ENCODE measurements at places on chromosomes 1 and 21.

DNA sequence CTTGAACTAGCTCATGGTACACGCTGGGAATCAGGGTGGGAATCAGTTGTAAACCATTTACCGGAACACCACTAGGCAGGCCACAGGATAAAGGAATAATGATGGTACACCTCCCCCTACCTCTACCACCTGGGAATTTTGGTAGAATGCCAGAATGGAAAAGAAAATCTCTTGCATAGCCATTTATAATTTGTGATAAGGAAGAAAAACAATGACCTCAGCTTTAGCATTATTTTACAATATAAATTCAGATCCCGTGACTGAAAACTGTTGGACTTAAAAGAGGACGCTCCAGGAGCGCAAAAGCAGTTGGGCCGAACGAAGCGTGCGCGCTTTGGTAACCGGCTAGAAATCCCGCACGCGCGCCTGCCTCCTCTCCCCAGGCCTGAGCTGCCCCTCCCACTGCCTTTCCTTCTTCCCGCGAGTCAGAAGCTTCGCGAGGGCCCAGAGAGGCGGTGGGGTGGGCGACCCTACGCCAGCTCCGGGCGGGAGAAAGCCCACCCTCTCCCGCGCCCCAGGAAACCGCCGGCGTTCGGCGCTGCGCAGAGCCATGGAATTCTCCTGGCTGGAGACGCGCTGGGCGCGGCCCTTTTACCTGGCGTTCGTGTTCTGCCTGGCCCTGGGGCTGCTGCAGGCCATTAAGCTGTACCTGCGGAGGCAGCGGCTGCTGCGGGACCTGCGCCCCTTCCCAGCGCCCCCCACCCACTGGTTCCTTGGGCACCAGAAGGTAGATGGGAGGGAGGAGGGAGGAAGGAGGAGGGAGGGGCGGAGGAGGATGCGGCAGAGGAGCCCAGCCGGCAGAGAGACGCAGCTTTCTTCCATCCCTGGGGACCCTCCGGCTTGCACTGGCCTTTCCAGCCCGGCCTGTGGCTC, at the start of gene CYP4X1:
TSS of gene CYP4X1 (plus strand) at position 402 of the 873 bp plus-strand sequence. CDS start at position 551, 149 bp downstream.
- DNase-seq = no peak

DNA sequence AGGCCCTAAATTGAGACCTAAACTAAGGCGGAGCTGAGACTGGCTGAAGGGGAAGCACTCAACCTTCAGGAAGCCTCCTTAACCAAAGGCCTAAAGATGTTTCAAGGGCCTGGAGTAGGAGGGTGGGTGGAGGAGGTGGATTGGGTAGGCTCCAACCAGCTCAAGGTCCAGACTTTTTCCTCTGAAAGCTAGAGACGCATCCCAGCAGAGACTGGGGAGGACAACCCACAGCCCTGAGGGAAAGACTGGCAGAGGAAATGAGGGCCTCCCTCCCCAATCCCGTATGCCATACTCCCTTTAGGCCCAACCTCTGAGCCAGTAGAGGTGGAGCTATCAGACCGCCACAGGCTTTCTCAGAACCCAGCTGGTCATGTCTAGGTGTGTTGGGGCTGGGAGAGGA, 1.1 kb downstream of the ECM1 start:
- DNase-seq = no peak

- DNase-seq = no peak
Measured at GRCh38 chr1:30275926-30276764, 447.2 kb downstream of the MATN1 start.

- DNase-seq = no peak
Measured at GRCh38 chr1:203656796-203657747, 30.4 kb downstream of the ATP2B4 start.

DNA sequence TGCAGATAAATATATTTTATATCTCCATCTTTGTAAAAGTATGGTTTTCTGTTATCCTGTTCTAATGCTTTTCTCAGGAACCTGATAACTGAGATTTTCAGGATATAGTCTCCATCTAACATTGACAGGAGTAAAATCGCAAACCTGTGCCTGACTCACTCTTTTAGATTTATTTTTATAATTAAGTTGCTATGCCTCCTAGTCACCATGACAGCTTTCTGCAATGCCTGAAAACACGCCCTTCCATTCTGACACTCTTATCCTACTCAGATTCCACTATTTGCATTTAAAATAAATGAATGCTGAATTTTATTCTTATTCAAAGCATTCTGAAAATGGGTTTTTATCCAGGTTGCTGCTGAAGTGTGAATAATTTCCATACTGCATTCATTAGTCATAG, 62.8 kb downstream of the RGS21 start:
- no peak for DNase-seq

DNA sequence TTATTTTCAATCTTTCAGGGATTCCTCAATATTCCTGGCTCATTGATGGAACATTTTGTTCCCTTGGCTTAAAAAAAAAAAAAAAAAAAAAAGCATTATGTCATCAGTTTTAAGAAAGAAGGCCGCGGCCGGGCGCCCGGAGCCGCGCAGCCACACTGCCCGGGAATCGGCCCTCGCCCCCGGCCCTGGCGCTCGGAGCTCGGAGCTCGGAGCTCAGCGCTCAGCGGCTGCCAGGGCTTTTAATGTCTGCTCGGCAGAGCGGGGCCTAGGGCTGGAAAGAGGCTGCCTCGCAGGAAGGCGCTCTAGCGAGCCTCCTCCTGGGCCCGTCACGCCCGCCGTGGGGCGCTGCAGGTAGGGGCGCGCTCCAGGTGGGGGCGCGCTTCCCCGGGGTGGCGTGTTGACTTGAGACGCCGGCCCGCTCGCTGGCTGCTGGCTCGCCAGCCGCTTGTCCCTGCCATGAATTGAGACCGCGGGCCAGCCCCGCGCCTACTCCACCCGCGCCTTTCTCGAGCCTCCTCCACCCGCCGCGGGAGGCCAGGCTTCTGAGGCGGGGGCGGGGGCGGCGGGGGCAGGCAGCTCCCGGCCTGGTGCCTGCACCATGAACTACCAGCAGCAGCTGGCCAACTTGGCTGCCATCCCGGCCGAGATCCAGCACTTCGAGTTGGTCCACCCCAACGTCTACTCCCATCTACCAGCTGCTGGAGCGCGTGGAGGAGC, 5.4 kb upstream of the TDRD5 start:
- no peak for DNase-seq

GRCh38 chr1:156530006-156530405, 29.4 kb upstream of the MEF2D start:
- DNase-seq = no peak

- DNase-seq = peak; percentile 24
Measured at GRCh38 chr1:236685917-236686814, at the start of gene ACTN2. Gene ACTN2, plus strand, starts transcription at chr1:236686499. Its CDS starts 175 bp downstream, at chr1:236686674.

- no peak for DNase-seq
Measured at GRCh38 chr1:230366504-230366915, 59.6 kb downstream of the PGBD5 start.

DNA sequence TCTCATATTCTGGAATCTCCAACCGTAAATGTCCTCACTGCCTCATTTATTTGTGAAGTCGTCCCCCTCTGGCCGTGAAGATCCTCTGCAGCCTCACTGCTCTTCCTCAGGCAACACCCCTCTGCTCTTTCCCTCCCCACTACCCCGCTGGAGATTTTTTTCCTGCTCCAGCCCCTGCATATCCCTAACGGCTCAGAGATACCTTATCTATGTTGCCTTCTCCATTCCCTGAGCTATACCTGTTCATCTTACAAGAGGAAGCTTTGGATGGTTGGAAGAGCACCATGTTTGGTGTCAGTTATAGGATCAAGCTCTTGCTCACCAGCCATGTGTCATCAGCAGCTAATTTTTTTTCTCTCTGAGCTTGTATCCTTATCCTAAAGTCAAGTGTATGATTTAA, 26.4 kb downstream of the LRRC8B start:
- no peak for DNase-seq

DNA sequence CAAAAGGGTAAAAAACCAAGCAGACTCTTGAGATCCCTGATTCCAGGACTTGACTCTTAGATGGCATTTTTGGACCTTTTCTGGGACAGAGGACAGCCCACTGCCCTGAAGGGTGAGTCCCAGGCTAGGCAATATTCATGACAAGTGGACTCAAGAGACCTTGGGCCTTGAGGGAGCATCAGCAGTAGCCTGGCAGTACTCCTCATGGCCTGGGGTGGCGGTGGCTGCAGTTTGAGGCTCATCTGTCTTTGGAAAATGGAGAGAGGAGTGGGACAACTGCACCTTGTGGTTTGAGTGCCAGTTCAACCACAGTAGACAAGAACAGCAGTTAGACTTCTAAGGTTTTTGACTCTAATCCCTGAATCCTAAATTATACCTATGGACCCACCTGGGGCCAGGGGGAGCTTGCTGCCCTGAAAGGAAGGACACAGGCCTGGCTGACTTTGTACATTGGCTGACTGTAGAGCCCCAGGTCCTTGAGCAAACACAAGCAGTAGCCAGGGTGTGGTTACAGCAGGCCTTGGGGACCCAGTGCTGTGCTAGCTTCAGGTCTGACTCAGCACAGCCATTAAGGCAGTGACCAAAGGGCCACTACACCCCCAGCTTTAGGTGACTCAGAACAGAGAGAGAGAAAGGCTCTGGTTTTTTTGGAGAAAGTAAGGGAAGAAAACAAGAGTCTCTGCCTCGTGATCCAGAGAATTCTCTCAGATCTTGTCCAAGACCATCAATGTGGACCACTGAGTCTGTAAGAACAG, 1023.2 kb downstream of the KCNT2 start:
- no peak for DNase-seq

- no peak for DNase-seq
Measured at GRCh38 chr1:12409681-12410080, 179.9 kb downstream of the VPS13D start.

DNA sequence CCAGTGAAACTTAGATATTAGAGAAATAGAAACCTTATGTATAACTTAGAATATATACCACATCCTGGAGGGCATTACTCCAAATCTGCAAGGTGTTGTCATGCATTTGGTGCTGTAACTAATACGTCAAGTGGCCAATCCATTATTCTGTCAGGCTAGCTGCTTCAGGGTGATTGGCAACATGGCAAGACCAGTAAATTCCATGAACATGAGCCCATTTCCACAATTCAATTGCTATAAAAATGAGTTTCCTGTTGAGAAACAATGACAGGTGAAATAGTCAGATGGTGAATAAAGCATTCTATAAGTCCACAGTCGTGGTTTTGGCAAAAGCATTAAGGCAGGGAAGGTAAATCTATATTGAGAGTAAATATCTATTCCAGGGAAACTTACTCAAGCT, 566.0 kb downstream of the ADGRL2 start:
- DNase-seq = no peak

DNA sequence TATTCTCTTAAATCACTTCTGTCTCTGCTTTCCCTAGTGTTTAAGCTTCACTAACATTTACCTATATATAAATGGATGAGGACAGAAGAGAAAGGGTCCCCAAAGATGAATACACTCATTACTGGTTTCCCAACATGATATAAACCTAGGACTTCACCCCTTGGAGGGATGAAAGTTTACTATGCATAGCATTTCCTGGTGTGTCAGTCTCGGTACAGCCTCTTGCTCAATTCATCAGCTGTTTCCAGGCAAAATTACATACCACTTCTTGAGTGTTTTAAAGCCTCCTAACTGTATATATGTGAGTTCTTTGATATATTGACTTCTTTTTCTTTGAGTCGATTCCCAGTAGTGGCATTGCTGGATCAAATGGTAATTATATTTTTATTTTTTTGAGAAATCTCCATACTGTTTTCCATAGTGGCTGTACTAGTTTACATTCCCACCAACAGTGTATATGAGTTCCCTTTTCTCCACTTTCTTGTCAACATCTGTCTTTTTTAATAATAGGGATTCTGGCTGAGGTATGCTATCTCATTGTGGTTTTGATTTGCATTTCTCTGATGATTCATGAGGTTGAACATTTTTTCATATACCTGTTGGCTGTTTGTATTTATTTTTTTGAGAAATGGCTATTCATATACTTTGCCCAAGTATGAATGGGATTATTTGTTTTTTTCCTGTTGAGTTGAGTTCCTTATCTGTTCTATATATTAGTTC, 259.3 kb upstream of the CACYBP start:
- DNase-seq = no peak

GRCh38 chr1:55012661-55013060, 13.9 kb downstream of the BSND start:
- DNase-seq = no peak

- DNase-seq = no peak
Measured at GRCh38 chr1:46406881-46407608, 12.9 kb downstream of the FAAH start.

GRCh38 chr1:227002531-227003049, 62.5 kb downstream of the COQ8A start:
- DNase-seq = no peak

DNA sequence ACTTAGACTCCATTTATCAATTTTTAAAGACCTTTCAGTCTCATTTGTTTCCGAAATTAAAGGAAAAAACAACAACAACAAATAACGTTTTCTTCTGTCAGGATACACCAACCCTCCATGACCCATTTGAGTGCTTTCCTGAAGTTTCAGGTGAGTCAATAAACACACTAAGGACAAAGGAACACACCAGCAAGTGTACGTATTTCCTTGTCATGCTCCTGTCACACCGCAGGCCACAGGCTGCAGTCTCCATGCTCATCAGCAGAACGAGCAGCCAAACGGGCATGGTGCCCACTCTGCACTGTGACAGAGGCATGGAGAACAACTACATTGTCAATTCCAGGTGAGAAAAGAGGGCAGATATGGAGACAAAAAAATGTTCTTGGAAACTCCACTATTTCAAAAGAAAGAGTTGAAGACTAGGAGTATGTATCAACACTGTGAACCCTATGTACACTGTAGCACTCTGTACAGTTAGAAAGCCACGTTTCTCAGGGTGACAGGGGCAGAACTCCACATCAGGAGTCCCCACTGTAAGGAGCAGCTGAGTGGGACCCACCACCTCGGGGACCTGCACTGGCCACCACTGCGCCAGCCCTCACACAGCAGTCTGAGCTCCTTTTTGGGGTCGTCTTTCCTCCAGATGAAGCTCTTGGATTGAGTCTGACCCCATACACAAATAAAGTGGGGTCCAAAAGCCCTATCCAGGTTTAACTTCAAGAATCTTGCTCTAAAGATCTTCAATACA, 2.6 kb downstream of the PTTG1IP start:
- DNase-seq = no peak

DNA sequence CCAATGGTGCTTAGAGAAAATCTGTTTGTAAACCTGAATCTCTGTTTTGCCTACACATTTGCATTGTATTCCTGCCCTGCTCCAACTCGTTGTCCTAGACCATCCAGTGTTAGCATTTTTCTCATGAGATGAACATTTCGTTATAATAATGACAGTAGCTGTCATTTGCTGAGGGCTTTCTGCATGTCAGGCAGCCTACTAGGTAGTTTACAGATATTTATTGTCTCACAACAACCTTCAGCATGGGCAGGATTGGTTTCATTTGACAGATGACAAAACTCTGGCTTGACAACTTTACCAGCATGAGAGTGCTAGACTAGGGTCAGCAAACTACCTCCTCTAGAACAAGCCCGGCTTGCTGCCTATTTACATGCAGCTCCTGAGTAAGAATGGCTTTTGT, 10.1 kb downstream of the ST6GALNAC3 start:
- no peak for DNase-seq

- no peak for DNase-seq
Measured at GRCh38 chr1:185938396-185938795, 204.2 kb downstream of the HMCN1 start.

DNA sequence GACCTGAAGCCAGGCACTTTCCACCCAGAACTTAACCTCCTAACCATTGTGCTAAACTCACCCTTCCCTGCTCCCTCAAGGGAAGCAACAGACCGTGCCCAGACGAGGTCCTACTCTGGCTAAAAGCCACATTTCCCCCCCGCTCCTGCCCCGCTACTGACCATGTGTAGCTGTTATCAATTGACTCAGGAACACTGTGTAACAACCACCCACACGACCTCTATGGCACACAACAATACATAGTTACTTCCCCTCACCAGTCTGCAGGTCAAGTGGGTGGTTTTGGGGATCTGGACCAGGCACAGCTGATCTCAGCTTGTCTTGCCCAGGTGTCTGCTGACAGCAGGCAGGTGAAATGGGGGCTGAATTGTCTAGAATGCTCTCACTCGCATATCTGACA, 40.1 kb downstream of the CAMK2N1 start:
- DNase-seq = no peak

All from activated CD4-positive, alpha-beta T cell treated with anti-CD3 and anti-CD28 coated beads for 24 hours (primary cell).